ENCODE measurements at places on chromosomes 5 and 9.
A peak's percentile ranks its signal among the peaks of the same experiment; 100 is the strongest.

- DNase-seq: no peak
Observed at GRCh38 chr9:87573841-87574342, 76.2 kb downstream of the DAPK1 start.

DNA sequence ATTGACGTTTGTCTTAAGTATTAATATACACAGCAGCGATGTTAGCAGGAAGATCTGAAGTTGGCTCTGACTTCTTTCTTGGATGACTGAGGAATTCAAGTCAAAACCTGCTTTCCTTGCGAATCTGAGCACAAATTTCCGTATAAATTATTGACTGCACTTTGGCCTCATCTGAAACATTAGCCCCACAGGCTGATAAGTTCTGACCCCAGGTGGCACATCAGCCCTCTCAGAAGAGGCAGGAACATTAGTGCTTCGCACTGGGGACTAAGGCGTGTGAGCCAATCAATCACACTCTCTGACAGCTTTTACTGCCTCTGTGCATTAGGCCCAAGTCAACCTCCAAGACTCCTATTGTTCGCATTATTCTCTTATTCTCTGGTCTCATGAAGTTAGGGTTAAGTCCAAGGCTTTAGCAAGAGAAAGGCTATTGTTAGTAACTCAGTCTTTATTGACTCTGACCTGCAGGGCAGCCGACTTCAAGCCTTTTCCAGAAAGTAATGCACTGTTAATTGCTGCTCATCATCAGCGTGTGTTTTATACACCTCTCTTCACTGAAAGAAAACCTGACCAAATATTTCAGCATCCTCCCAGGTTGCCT, 84.2 kb downstream of the ZNF608 start:
- no peak for DNase-seq

DNA sequence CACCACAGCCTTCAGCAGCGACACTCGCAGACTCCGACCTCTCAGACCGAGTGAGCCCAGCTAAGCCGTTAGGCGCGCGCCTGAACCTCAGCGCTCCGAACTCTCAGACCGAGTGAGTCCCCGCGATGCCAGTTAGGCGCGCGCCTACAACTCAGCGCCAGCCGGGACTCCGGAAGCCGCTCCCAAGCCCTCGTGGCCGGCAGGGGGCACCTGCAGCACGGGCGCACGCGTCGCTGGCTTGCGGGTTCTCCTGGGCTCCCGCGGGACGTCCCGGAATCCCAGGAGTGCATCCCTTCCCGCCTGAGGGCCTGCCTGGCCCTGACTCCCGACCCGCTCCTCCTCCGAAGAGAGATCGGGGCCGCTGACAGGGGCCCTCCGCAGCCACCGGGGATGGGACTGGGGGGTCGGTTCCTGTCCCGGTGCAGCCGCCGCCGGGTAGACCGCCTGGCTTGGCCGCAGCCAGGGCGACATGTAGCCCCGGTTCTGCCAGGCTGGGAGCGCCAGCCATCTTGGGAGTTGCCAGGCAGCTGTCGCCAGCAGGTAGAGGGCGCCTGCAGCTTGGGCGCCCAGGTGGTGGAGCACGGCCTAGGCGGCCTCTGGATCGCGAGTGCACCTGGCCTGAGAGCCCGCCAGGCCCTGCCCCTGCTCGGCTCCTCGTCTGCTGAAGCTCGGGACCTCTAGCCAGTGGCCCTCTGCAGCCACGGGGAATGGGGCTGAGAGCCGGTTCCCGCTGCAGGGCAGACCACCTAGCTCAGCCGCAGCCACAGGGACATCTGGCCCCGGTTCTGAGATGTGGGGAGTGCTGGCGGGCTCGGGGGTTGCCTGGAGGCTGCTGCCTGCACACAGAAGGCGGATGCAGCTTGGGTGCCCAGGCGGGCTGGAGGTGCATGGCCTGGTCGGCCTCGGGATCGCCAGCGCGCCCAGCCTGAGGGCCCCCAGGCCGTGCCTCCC, at the start of gene ANKRD18A:
ANKRD18A (minus strand) TSS at position 114 of the 951 bp plus-strand sequence. CDS start 311 bp downstream, outside the sequence.
- peak; percentile 68 for DNase-seq

GRCh38 chr5:123483446-123484077, 28.4 kb upstream of the CSNK1G3 start:
- no peak for DNase-seq

DNA sequence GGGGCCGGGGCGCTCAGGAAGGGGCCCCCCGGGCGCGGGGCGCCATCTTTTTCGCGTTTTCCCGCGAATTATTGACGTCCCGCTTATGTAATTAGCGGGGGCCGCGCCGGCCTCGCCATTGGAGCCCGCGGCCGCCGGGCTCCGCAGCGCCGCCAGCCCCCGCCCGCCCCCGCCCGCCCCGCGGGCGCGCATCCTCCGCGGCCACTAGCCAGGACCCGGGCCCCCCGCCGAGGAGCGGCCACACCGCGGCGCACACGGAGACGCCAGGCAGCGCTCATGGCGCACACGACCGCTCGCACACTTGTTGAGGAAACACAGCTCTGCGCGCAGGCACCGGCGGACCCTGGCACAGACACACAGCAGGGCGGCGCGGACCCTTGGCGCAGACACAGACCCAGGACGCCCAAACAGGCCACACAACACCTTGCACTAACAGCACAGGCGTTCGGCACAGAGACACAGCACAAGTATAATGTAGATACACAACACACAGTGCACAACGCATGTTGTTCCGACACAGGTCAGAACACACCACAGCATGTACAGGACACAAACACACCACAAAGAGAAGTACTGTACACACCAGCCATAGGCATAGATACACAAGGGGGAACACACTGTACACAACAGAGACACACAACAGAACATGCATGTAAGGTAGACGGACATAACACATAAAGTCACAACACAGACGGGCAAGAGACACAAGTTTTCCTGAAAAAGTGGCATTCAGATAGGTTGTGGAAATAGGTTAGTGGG, 467 bp upstream of the PHF19 start:
- peak; percentile 62 for DNase-seq

GRCh38 chr5:130805648-130806047, 359.4 kb downstream of the HINT1 start:
- DNase-seq: no peak

DNA sequence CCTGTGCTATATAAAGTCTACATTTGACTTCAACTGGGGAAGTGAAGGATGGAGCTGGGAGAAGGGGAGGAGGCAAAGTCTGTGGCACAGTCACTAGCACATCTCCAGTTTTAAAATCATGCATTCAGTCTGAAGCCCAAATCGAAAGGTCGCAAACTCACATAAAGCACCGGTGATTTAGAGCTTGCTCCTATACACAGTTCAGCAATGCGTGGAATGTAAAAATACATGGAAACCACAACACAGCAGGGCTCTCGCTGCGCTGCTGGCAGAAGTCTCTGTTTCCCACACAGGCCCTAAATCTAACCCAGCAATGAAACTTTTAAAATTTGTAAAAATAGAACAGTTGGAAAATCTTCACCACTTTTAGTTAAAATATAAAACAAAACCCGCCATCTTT, 68.2 kb downstream of the EBF1 start:
- DNase-seq: no peak

- no peak for DNase-seq
Observed at GRCh38 chr5:112390327-112390726, 28.8 kb downstream of the EPB41L4A start.

GRCh38 chr5:117488976-117489500, 914.4 kb upstream of the SEMA6A start:
- no peak for DNase-seq

DNA sequence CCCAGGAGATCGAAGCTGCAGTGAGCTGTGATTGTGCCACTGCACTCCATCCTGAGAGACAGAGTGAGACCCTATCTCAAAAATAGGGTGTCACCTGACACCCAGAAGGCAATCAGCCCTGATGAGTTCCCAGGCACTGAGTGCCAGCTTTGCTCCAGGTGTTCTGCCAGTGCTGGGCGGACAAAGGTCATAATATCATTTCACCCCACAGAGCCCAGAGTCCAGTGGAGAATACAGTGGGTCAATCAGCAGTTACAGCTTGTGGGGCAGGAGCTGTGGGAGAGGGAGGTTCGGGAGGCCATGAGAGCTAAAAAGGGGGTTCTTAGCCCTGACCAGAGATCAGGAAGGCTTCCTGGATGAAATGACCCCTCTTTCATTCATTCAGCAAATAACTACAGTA, 24.4 kb upstream of the SH3RF2 start:
- DNase-seq: no peak

GRCh38 chr5:172111852-172112225, 76.2 kb downstream of the STK10 start:
- DNase-seq: no peak

DNA sequence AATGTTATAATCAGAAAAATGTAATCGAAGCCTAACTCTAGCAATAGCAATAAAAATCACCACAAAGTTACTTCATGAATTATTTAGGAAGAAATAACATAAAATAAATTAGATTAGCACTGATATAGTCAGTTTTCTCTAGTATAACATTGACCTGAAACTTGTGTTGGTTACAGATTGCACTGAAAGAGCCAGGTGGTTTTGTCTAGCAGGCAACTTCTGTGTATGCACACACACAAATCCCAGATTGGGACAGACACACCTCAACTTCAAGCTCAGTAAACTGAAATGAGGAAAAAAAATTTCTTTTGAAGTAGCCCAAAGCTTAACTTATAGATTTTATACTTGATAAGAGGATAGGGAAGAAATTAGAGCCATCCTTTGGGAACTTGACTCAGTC, 129.3 kb downstream of the EFNA5 start:
- DNase-seq: no peak

DNA sequence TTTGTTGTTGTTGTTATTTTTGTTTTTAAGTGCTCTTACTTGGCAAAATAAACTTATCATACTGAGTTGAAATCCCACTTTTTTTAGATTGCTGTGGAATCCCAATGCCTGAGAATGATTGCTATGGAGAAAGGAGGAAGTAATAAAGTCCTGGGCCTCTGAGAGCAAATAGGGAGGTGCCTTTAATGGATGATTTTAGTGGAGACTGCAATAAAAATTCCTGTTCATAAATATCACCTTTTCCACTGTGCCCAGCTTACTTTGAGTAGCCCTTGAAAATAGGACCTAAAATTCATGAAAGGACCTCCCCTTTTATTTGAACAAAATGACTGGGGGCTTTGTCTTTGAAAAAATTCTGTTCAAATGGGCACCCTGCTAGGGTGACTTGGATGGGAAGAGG, 21.8 kb upstream of the ANKH start:
- no peak for DNase-seq

DNA sequence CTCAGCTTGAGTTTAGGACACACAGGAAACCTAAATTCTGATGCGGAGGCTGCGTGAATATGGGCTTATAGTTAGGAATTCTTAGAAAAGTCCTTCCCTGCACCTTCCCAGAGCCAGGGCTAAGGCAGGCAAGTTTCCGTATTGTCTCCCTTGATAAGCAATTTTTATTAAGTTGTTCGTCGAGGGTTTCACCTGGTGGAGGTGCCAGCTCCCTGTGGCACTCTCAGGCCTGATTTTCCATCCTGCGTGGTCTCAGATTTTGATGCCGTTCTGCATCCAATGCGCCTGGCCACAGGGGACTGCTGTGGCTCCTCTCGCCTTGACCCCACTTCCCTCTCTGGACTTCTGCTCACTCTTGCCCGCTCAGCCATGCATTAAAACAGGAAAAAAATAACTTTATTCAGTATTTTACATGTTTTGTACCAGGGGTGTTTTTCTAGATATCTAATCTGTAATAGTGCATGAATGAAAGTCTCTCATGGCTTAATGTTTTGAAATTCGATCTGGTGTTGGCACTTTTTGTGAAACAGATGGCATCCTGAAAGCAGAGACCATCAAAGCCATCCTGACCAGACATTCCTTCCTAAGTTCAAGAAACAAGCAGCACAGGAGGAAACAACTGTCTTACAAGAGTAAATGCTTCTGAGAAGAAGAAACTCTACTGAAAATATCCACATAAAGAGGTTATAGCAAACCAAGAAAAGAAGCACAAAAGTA, 50.7 kb downstream of the TRIP13 start:
- DNase-seq: no peak

- no peak for DNase-seq
Observed at GRCh38 chr5:148395031-148395430, 11.3 kb downstream of the FBXO38 start.
